Activated CD8-positive, alpha-beta memory T cell treated with anti-CD3 and anti-CD28 coated beads for 48 hours (primary cell): ENCODE measurements at places on chromosomes 4 and X.

DNA sequence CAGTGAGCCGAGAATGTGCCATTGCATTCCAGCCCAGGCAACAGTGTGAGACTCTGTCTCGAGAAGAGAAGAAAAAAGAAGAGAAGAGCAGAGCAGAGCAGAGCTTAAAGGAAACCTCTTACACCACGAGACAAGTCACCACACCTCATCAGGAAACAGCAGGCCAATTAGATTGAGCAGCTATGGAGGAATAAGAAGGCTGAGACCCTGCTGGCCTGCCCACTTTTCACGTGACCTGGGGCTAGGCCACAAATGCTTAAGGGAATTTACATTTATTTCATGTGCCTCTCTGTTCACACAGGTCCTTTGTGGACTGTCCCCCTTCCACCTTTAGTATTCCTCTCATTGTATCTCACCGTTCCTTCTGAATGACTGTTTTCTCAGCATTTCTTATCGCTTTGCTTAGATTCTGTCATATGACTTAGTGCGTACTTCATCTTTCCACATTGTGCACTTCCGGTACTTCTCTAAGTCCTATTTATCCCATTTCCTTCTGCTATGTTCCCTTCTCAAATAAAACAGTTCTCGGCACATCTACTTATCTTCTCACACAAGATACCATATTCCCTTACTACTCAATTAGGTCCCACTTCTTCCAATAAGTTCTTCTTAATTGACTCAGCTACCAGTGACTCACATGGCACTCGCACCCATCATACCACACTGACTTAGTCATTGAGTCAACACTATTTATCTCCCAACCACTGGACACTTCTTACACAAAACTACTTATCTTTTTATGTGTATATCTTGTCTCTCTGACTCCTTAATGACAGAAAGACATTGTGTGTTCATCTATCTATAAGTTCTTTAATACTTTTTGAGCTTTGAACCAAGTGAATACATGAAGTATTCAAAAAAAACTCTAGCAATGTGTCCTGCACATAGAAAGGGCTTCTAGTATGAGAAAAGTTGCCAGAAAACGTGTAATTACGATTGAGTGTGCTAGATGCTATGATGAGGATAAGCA lies 11.0 kb downstream of the CUL4B start:
- DNase-seq = no peak

DNA sequence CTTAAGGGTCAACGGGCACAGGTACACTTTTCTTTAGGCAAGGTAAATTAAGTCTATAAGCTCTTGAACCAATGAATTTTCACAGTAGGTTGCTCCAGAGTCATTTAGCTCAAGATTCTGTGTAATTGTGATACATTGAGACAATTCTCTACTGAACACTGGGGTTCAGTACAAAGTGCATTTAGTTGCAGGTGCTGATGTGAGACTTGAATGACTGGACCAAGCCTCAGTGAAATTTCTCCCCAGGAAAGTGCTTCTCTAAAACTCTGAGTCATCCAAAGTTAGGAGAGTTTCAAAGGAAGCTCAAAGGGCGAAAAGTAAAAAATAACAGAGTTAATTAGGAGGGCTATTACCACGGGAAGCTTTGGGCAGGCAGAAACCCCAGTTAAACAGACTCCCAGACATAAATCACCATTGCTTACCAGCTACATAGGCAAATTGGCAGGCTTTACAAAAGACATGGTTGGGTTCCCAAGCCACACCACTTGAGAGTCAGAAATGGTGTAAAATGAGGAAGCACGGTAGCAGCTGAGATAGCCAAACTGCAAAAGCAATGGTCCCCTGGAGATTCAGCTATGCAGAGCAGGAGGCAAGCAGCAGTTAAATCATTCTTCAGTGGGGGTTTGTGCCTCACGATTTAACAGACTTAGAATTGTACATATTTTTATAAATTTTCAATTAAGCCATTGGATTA lies 202.6 kb downstream of the PCDH19 start:
- no peak for DNase-seq

- no peak for DNase-seq
Observed at GRCh38 chrX:123976706-123977316, 15.3 kb downstream of the STAG2 start.

DNA sequence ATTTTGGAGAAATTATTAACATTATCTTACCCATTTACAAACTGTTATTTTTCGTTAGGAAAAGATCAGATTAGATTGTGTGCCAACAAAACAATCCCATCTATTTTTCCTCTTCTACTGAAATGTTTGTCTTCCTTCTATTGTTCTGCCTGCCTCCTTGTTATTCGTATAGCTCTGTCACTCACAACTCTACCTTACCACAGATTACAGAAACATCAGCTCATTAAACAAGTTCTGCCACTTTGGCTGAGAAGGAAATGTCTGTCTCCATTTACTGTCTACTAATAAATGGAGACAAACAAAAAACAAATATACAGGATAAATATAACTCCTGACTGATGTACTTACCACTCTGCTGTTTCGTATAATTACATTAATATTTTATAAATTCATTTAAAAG lies 211.4 kb downstream of the ENOX2 start:
- DNase-seq = no peak

GRCh38 chr4:131609039-131609438 lies 1540.1 kb upstream of the PCDH10 start:
- DNase-seq = no peak

DNA sequence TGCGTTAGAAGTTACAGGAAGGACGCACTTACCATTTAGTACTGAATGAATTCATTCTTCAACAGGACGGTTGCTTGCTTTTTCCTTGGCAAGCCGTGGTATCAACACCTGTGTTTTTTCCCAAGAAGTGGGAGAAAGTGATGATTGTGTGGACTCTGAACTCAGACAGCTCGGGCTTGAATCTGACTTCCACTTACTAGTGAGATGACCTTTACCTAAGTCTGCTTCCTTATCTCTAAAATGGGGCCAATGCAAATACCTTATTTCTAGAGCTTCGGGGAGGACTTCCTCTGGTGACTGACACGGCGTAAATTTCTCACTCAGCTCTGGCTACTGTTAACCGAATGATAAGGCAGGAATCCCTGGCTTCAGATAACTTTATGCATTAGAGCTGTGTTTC lies 146.8 kb upstream of the RBPJ start:
- no peak for DNase-seq

DNA sequence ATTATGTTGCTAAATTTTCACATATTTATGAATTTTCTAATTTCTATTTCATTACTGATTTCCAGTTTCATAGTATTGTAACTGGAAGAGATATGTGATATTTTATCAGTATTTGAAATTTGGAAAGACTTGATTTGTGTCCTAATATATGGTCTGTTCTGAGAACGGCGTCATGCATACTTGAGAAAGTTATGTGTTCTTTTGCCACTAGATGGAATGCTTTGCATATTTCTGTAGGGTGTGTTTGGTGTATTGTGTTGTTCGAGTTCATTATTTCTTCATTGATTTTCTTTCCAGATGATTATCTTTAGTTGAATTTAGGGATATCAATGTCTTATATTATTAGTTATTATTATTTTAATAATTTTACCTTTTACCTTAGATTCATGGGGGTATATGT lies 110.6 kb upstream of the ITM2A start:
- DNase-seq = no peak

- no peak for DNase-seq
Observed at GRCh38 chr4:168691631-168692369, 194.9 kb downstream of the PALLD start.

GRCh38 chrX:48971249-48972219 lies at the start of gene KCND1:
Gene KCND1, minus strand, starts transcription at chrX:48971844. Its CDS starts 1,573 bp downstream, at chrX:48970271.
- no peak for DNase-seq

- no peak for DNase-seq
Observed at GRCh38 chrX:45601052-45601451, 400.4 kb upstream of the DIPK2B start.

- no peak for DNase-seq
Observed at GRCh38 chr4:140533951-140534480, 10.0 kb downstream of the ELMOD2 start.

DNA sequence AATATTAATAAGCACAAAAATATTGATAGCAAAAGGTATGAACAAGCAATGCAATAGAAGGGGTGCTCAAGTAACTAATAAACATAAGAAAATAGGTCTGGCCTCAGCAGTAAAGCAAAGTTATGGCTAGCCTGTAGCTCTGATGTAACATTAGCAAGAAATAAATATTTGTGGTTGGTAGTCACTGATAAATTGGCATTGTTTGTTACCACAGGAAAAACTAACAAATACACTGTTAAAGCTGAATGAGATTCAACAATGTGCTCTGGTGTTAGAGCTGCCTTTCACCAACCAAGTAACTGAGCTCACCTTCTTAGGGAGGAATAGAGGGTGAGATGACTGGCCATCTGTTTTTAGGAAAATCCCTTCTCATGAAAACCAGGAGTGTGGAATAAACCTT lies 71.4 kb downstream of the AREG start:
- DNase-seq = no peak

GRCh38 chrX:153800746-153801145 lies 6.3 kb downstream of the SSR4 start:
- no peak for DNase-seq

- no peak for DNase-seq
Observed at GRCh38 chrX:124534536-124534935, 188.2 kb downstream of the SH2D1A start.

DNA sequence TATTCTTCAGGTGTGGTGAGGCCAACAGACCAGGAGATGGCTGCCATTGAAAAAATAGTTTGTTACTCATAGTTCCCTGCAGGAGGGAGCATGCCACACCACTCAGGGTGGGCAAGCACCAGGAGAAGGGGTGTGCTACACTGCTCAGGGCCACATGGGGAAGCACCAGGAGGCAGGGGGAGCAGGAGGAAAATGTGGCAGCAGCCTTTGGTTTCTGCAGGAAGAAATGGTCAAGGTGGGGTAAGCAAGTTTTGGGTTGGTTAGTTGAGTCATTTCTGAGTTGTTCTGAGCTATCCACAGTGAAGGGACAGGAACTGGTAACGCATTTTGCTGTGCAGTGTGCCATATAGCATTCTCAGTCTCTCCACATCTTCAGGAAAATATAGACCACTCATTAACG lies 23.8 kb downstream of the FGFBP1 start:
- DNase-seq = no peak

GRCh38 chrX:110699109-110699508 lies 96.5 kb downstream of the CHRDL1 start:
- no peak for DNase-seq

DNA sequence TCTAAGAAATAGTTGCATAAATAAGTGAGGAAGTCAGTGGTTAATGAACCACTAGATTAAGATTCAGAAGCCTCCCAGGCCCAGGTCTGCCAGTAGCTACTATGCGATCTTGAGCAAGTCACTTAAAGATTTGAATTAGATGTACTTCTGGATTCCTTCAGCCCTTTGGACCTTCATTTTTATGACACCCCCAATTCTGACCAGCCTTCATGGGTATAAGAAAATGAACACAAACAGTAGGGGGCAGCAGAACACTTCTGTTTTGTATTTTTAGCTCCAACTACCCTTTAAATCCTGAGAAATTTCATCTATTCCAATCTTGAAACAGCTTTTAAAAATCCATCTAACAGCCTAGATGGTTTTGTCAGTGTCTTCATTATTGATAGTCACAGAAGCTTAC lies 19.0 kb downstream of the TMEM47 start:
- no peak for DNase-seq

DNA sequence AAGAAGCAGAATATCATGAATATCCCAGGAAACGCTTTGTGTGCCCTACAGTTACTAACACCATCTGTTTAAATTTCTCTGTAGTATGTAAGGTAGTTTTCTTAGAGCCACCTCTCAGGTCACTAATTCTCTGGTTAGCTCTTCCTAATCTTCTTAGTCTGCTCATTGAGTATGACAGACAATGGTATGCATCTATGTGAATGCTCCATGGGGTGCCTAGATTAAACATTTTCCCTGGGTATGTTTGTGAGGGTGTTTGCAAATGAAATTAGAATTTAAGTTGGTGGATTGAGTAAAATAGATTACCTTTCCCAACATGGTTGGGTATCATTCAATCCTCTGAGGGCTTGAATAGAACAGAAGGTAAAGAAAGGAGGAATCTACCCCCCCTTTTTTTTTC lies 233.0 kb downstream of the PCDH18 start:
- DNase-seq = no peak

DNA sequence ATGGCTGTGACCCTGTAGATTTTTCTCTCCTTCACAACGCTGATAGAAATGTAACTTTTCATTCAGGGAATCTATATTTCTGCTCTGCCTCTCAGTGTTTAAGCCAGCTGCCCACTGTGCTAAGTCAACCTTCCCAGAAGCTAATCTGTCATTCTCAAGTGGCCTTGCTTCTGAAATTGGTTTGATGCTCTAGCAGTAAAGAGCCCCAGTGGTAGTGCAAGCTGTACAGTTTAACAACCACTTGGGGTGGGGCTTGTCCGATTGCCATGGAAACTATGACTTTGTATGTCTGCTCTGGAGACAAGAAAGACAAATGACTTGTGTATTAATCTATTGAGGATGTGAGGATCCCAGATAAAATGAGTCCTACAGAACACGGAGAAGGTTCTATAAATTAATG lies 620.9 kb upstream of the GALNT7 start:
- no peak for DNase-seq

- no peak for DNase-seq
Observed at GRCh38 chr4:6696611-6697010, 2.9 kb downstream of the S100P start.

DNA sequence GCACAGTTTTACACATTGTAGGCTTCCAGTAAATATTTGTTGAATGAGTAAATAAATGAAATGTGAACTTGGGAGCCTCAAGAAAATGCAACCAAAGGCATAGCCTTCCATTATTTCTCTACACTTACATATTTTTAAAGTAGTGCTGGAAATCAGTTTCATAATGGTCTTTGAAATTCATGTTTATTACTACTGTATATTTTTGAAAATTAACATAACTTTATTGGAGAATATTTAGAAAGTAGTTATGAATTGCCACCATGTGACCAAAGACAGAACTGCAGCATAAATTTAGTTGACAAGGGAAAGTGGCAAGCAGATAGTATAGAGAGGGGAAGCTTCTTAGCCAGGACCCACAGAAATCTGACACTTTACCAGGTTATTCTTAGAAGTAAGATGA lies 6.4 kb downstream of the TCEAL8 start:
- DNase-seq = no peak

- DNase-seq = no peak
Observed at GRCh38 chr4:40750461-40751258, 905 bp downstream of the NSUN7 start.

GRCh38 chrX:45806410-45807121 lies 605.9 kb upstream of the DIPK2B start:
- DNase-seq = no peak

- DNase-seq = no peak
Observed at GRCh38 chr4:107034996-107035818, 906 bp downstream of the DKK2 start.
